ENCODE measurements at places on chromosomes 16 and 17.

- DNase-seq = no peak
Observed at GRCh38 chr17:75637551-75637950, 4.3 kb downstream of the SMIM5 start.

- no peak for DNase-seq
Observed at GRCh38 chr16:71885261-71885650, 1.3 kb upstream of the ZNF821 start.

GRCh38 chr16:70267516-70267915, 15.8 kb upstream of the EXOSC6 start:
- no peak for DNase-seq

DNA sequence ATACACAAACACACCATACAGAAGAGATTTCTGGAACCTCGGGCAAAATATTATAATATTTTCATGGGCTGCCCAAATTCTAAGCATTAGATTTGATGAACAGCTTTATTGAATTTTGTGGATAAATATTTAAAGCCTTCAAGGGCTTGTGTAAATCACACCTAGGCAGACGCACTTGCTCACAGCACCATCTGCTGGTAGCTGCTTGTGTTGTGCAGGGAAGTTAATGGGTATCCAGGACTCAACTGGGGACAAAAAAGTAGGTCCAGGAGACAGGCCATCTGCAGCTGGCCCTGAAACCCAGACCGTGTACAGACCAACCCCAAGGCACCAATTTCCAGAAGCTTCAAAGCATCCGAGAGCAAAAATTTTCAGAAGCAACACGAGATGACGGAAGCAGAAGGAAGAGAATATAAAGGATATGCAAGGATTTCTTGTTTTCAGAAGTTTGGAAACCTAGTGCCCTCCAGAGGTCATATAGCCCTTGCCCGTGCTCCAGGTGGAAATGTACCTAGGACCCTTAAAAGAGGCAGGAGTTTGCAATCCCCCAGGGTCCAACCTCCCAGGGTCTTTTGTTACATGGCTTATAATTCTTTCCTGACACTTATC, 140.0 kb downstream of the CHD9NB start:
- peak; percentile 63 for DNase-seq

DNA sequence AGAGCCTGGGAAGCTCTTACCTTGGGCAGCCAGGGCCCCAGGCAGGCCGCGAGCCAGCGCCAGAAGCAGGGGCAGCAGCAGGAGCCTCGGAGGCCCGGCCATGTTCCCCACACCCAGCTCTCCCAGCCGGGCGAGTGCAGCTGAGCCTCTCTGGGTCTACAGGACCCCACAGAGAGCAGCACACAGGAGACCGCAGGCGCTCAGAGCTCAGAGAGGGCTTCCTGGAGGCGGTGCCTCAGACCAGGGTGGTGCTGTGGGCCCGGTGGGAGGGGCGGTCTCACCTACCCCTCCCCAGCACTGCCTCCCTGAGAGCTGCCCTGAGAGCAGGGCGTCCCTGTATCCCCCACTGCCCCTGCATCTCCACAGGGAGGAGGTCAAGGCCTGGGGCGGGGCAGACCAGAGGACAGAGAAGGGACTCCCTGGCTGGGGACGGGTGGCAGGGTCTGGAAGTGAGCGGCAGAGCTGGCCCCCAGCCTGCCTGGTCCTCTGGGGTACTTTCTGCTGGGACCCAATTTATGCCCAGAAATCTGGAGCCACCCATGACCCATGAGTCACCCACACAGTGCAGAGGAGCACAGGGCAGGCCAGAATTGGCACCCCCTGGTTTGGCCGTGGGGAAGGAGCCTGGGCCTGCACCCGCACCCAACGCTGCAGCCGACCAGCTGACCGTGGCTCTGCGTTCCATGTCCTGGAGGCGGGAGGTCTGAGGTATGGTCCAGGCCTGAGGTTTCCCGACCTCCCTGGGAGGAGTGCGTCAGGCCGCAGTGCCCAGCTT, at the start of gene CD7:
CD7 (minus strand) TSS at position 215 of the 775 bp plus-strand sequence; CDS start at position 102, 113 bp downstream.
- DNase-seq = no peak

DNA sequence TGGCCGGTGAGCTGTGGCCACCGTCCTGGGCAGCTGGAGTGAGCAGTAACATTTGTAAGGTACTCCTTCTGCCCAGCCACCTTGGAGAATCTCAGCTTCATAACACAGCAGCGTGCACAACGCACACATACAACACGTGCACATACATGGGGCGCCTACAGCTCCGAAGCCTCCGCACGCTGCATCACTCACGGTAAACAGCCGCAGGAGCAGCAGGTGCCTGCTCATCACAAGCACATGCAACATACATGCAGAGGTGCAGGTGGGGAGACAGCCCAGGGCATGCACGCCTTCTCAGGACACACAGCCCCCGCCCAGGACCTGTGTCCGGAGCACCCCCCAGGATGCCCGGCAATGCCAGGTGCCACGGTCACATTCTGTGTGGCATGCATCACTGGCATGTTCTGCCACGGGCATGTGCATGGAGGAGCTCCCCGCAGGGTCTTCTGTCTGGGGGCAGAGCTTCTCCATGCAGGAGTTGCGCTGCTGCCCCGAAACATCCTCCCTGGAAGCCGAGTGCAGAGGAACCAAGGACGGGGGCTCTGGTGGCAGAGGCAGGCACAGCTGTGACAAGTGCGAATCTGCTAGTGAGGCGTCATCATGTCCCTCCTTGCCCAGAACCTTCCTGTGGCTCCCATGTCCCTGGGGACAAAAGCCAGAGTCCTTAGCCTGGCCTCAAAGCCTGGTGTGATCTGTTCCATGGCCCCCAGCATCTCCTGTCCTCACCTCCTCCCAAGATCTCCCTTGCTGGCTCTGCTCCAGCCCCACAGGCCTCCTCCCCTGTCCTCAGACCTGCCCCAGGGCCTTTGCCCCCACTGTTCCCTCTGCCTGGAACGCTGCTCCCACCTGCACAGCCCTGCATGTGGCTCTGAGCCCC, 184.0 kb upstream of the GSE1 start:
- DNase-seq = no peak

- DNase-seq = no peak
Observed at GRCh38 chr17:8012996-8013640, 10.7 kb downstream of the GUCY2D start.

DNA sequence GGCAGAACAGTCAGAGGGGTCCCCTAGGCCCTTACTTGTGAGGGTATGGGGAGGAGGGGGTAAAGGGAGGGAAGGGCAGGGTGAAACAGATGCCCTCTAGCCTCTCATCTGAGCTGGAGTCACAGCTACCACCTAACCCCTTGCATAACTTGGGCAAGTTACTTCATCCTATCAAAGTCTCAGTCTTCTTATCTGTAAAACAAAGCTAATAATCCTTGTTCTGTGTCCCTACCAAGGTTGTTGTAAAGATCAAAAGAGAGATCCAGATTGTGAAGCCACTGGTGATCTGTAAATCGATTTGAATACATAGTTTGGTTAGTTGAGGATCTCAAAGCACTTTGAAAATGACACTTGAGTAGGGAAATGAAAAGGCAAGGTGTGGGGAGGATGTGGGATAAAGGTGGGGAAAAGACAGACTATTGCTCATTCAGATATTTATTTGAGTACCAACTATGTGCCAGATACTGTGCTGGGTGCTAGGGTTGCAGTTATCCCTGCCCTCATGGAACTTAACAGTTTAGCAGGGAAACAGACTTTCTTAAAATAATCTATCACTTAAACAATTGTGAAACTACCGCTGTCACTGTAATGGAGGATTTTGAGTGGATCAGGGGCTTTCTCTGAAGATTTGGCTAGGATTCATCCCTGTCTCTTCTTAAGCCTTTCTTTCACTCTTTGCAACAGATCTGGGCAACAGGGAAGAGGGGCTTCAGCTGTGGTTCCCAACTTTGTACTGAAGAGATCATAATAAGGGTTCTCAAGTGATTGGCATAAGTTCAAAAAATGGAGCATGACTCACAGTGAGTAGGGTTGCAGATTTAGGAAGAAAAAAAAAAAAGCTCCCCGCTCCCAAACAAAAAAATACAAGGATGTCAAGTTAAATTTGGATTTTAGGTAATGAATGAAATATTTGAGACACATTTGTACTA, 3.0 kb downstream of the HEATR9 start:
- DNase-seq = no peak

DNA sequence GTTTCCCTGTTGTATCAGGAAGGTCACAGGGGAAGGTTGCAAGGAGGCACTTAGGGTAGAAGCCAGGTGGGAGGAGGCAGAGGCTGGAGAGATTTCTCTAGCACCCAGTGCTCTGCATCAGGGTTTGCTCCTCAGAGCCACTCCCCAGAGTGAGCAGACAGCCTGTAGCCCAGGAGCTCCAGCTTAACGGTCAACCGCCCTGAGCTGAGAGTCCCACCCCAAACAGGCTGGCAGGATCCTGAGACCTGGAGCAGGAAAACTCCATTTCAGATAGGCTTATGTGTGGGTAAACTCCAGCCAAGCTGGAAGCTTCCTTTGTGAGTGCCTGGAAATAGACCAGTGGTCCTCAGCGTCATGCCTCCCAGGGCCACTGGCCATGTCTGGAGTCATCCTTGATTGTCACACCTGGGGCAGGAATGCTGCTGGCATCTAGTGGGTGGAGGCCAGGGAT, 37.9 kb downstream of the MPRIP start:
- DNase-seq = no peak

GRCh38 chr16:3701531-3701930, 15.8 kb downstream of the TRAP1 start:
- no peak for DNase-seq

GRCh38 chr16:57304169-57305061, 19.9 kb upstream of the PLLP start:
- no peak for DNase-seq
